ENCODE measurements at places on chromosomes 16 and 17.

GRCh38 chr17:81551458-81552243, 502 bp downstream of the FAAP100 start:
- DNase-seq, result no peak

- DNase-seq, result no peak
Observed at GRCh38 chr16:63530208-63530607, 1494.0 kb upstream of the CDH8 start.

GRCh38 chr17:74782571-74782970, 6.4 kb upstream of the NAT9 start:
- DNase-seq, result no peak

DNA sequence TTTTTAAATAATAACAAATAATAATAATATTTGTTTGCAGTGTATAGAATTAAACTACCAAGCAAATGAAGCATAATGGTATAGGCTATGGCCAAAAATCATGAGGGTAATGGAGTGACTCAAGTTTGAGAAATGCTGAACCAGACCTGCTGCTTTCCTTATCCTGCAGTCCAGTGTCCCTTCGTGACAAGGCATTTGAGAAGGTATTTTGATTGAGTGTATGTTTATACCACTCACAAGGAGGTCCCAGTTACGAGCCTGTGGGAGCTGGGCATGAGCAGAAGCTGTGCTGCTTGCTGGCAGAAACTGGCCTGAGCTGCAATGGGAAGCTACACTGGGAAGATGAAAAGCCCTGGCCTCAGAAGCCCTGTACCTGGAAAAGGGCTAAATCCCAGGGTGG, 50.3 kb downstream of the GNAO1 start:
- DNase-seq, result no peak

DNA sequence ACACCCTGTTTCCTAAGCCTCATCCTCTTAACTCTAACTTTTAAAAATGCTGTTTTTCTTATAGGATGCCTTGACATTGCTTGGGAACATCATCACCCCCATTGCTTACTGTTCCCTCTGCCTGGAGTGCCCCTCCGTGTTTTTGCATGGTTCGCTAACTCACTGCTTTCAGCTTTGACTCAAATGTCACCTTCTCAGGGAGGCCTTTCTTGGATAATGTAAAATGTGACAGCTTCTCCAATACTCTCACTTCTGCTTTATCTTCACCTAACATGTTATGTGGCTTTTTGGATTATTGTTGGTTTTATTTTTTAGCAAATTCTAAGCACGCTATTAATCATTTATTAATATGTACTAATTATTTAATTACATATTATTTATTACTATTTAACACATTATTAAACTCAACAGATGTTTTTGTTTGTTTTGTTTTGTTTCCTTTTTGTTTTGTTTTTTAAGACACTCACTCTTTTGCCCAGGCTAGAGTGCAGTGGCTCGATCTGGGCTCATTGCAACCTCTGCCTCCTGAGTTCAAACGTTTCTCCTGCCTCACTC, 3.8 kb downstream of the CRYM start:
- DNase-seq, result no peak

DNA sequence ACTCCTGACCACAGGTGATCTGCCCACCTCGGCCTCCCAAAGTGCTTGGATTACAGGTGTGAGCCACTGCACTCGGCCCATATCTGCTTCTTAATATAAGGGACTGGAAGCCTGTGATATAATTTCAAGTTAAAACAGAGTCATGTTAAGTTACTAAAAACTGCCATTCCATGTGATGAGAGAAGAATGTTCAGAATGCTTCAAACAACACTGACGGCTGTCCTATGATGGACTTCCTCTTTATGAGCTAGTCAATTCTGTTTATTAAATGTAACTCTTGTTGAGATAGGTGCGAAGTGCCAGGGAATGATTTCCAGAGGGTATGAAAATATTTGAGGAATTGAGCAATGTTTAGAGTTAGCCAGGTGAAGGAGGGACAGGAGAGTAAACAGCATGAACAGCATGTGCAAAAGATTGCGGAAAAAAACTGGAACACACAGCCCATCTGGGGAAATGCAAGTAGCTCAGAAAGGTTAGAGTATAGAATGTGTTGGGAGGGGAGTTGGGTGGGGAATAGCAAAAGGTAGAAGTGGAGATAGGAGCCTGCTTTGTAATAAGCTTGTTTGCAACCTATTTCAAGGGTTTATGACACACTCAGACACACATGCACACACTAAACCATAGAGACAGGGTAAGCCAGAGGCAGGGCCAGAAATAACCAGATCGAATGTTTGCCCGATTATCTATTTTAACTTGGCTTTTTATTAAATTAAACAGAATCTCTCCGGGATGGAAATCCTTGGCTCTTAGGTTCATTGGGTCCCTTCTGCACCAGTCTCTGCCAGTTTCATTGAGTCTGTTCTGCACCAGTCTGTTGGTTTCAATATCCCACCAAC, 135.6 kb upstream of the COX10 start:
- no peak for DNase-seq

- DNase-seq, result no peak
Observed at GRCh38 chr16:54937671-54938211, 7.1 kb downstream of the IRX5 start.

GRCh38 chr17:62700964-62701705, 73.7 kb downstream of the MRC2 start:
- DNase-seq, result no peak

DNA sequence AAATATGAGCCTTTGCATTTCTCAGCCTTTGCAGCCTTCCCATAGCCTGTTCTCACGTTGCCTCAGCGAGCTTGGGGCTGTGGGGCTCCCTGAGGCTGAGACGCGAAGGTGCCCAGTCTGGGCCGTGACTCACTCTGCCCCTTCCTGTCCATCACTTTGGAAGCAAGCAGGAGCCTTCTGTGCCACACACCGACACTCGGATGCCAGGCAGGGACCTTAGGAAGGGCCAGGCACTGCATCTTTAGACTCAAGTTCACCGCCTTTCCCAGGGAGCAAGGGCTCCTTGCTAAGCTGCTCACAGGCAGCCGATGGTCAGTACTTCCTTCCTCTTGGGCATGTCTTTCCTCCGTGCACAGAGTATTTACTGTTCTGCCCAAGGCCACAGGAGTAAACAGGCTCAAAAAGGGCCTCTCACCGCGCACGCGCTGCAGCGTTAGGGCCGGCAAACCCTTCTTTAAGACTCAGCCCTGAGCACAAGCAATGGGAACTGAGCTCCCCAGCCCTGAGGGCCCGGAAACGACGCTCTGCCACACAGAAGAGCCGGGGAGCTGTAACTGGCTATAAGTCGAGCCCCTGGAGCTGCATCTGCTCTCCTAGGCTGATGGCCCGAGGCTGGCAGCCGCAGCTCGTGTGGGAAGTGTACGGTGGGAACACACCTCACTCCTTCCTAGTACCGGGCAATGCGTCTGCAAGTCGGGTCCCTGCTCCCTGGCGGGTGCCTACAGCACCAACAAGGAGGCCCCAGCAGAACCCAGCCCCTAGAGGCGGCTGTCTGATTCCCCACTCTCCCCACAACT, 7.2 kb downstream of the TIMM22 start:
- DNase-seq, result no peak

Measured in stimulated activated CD8-positive, alpha-beta memory T cell treated with anti-CD3 and anti-CD28 coated beads, Interleukin-4, amount 100 ng/mL, for 24 hours (primary cell).